Activated T-helper 2 cell treated with anti-CD3 and anti-CD28 coated beads, Interferon-gamma antibody, Interleukin-2, Interleukin-4, amounts not matched to agents 10 μg/mL and 5 μg/mL and 100 μg/mL, durations not matched to agents 14 hours and 24 hours and 36 hours (primary cell): ENCODE measurements at places on chromosomes 6 and 20.
A peak's percentile ranks its signal among the peaks of the same experiment; 100 is the strongest.

GRCh38 chr20:47610247-47610944 lies 108.7 kb downstream of the NCOA3 start:
- DNase-seq = peak; percentile 64

DNA sequence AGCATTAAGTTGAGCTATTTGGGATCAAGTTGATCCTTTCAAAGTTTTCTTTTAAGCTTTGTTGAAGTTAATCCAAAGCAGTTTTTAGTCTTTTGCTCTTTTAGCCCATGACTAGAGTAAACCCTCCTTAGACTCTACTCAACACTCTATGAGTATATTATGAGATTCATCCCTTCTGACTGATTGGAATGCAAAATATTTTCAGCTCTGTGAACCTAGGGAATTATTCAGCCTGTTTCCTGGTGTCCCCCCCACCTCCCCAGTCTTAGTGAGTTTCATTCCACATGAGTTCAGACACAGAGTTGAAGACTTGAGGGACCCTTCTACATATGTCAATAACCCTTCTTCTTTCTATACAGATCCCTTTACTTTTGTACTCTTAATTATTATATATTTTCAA lies 413.7 kb downstream of the RFPL4B start:
- DNase-seq = no peak

DNA sequence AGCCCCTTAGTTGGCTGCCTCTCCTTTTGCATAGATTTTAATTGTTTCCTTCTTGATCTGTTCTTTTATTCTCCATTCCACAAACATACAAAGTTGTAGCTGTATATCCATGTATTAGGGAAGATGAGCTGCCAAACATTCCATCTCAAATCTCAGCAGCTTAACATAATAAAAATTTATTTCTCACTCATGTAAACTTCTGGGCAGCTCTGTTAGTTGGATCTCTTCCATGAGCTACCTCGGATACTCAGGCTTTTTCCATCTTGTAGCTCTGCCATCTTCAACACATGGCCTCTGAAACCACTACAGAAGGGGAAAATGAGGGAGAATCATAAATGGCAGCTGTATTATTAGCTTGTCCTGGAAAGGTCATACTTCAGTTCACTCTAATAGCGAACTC lies 149.4 kb upstream of the BMP2 start:
- no peak for DNase-seq

- no peak for DNase-seq
Measured at GRCh38 chr6:17771609-17772008, 64.9 kb upstream of the NUP153 start.

- no peak for DNase-seq
Measured at GRCh38 chr6:116002756-116003155, 57.9 kb downstream of the FRK start.

GRCh38 chr20:57433657-57434389 lies 42.6 kb downstream of the RBM38 start:
- peak; percentile 28 for DNase-seq

GRCh38 chr6:14354919-14355572 lies 237.5 kb downstream of the CD83 start:
- DNase-seq = no peak

DNA sequence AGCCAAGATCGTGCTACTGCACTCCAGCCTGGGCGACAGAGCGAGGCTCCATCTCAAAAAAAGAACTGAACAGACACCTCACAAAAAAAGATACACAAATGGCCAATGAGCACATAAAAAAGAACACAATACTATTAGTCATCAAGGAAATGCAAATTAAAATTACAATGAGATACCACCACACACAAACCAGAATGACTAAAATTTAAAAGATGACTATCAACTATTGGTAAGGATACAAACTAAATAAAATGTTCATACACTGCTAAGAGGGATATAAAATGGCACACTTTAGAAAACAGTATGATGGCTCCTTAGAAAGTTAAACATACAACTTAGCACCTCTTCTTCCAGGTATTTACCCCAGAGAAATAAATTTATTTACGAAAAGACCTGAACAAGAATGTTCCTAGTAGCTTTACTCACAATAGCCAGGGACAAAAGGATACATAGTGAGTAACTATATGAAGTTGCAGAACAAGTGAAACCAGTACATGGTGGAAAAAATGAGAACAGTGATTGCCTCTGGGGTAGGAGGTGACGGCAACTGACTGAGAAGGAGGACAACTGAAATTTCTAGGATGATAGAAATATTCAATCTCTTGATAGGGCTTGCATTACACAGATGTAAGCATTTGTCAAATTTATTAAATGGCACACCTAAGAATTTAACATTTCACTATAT lies 53.2 kb downstream of the FAM8A1 start:
- DNase-seq = no peak
